Activated CD8-positive, alpha-beta T cell treated with anti-CD3 and anti-CD28 coated beads for 36 hours (primary cell): ENCODE measurements at places on chromosomes 6 and 20. TPM values are rescaled to one million over a fixed set of nuclear protein-coding genes. Genes with fewer than 3 reads are reported as not detected.

DNA sequence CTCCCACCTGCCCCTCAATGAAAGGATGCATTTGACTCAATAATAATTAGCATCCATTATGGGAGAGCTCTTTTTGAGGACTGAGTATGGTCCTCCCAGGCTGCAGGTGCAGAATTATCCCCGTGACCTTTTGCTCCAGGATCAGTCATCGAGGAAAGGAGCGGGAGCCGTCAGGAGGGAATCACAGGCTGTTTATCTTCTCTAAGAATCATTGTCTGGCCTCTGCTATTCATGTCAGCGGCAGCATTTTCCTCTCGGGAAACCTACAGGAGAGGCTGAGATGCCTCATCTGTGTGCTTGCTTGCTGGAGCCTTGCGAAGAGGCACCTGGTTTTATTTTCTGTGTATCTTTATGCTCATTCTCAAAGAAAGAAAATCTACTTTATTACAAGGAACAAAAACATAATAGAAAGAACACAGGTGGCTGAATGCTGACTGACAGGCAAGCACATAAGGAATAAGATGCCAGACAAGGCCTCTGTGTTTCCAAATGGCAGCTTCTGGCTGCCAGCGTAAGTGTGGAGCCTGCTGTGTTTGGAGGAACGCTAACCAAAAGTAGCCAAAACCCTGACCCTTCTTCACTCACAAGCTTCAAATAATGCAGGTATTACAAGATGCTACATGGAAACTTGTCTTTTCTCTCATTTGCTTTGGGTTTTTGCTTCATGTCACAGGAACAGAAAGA, 539.1 kb upstream of the MARCKS start:
- no peaks in the 10 kb centered on the region for H3K36me3 ChIP-seq
- no peak overlapping the region for H3K27ac ChIP-seq
- H3K4me1 ChIP-seq: no peaks in the 10 kb centered on the region
- DNase-seq: no peak
- no peaks in the 10 kb centered on the region for H3K27me3 ChIP-seq
- H3K4me3 ChIP-seq: no peak overlapping the region

DNA sequence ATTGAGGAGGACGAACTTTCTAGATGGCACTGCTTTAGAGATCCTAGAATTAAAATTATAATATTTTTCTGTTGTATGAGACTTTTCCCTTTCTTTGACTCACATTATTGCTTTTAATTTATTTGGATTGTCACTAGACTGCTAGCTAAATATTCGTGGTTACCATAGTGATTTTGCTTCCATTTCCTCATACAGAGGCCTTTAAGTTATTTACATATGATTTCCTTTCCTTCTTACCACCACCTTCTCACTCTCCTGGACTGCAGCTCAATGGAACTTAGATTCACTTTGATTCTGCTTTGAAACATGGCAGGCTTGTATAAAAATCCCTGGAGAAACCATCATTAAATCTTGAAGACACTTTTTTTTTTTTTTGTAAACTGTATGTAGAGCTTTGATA, 222.9 kb downstream of the LAMA2 start:
- no peak overlapping the region for H3K27ac ChIP-seq
- no peaks in the 10 kb centered on the region for H3K4me1 ChIP-seq
- H3K36me3 ChIP-seq: no peaks in the 10 kb centered on the region
- peaks cover 8% of the 10 kb centered on the region for H3K27me3 ChIP-seq
- no peak overlapping the region for H3K4me3 ChIP-seq

DNA sequence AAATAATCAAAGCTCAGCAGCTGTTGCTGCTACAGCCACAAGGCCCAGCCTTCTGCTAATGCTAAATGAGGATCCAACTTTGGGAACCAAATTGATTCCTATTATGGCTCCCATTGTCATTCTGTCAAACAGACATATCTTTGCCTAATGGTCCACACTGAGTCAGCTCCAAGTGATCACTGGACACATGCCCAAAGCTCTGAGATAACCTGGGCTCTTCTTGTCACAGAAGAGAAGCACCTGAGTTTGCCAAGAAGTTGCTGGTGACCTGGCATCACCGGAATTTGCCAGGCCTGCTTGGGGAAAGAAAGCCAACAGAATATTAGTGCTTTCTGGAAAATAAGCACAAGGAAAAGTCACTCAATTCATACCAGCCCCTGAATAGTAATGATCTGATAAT, 5.8 kb downstream of the TNFRSF21 start:
- peaks cover 4% of the 10 kb centered on the region for H3K4me1 ChIP-seq
- H3K4me3 ChIP-seq: no peak overlapping the region
- no peak for DNase-seq
- H3K27ac ChIP-seq: no peak overlapping the region
- H3K27me3 ChIP-seq: peaks cover 28% of the 10 kb centered on the region

DEFB124 gene
- total RNA-seq: not detected

GRCh38 chr6:22062807-22063408, 233.9 kb downstream of the PRL start:
- H3K27ac ChIP-seq: peak overlapping the region; percentile 89
- H3K4me1 ChIP-seq: peaks cover 34% of the 10 kb centered on the region
- H3K36me3 ChIP-seq: no peaks in the 10 kb centered on the region
- peaks cover 2% of the 10 kb centered on the region for H3K27me3 ChIP-seq
- DNase-seq: peak; percentile 84
- peak overlapping the region; percentile 54 for H3K4me3 ChIP-seq

SIGLEC1 gene
- total RNA-seq: not detected

DNA sequence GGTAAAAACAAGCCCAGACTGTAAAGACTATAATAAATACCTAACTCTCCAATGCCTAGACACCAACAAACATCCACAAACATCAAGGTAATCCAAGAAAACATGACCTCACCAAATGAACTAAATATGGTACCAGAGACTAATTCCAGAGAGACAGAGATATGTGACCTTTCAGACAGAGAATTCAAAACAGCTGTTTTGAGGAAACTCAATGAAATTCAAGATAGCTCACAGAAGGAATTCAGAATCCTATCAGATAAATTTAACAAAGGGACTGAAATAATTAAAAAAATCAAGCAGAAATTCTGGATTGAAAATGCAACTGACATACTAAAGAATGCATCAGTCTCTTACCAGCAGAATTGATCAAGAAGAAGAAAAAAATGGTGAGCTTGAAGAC, 26.6 kb downstream of the NCOA6 start:
- no peak overlapping the region for H3K27ac ChIP-seq
- peaks cover 25% of the 10 kb centered on the region for H3K4me1 ChIP-seq
- H3K4me3 ChIP-seq: no peak overlapping the region

- DNase-seq: no peak
- H3K4me1 ChIP-seq: peaks cover 33% of the 10 kb centered on the region
- no peaks in the 10 kb centered on the region for H3K27me3 ChIP-seq
- no peak overlapping the region for H3K27ac ChIP-seq
- peaks cover 2% of the 10 kb centered on the region for H3K36me3 ChIP-seq
- no peak overlapping the region for H3K4me3 ChIP-seq
Observed at GRCh38 chr6:70680396-70680795, 12.7 kb downstream of the SMAP1 start.

GRCh38 chr6:163984124-163984936, 569.8 kb downstream of the QKI start:
- H3K36me3 ChIP-seq: no peaks in the 10 kb centered on the region
- DNase-seq: no peak
- H3K4me1 ChIP-seq: peaks cover 4% of the 10 kb centered on the region
- H3K27ac ChIP-seq: no peak overlapping the region
- H3K4me3 ChIP-seq: no peak overlapping the region

DNA sequence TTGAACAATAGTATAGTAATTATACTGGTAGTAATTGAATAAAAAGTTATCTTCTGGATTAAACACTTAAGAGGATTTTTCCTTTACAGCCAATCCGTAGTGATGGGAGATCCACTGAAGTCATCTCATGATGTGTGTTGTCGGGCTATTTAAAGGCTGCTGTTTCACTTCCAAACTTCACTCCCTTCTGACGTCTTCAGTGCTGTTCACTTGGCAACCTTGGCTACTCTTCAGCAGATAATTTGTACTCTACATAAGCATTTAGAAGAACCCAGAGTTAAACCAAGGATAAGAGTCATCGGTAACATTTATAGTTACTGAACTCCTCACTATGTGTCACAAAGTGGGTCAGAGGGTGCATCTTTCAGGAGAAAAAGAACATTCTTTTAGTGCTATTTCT, 179.1 kb upstream of the EYA4 start:
- no peak overlapping the region for H3K4me3 ChIP-seq
- H3K36me3 ChIP-seq: no peaks in the 10 kb centered on the region
- H3K27ac ChIP-seq: no peak overlapping the region
- peaks cover 2% of the 10 kb centered on the region for H3K27me3 ChIP-seq
- no peak for DNase-seq
- H3K4me1 ChIP-seq: no peaks in the 10 kb centered on the region

GRCh38 chr6:42571611-42572342, 7.9 kb downstream of the UBR2 start:
- H3K27ac ChIP-seq: peak overlapping the region; percentile 52
- peaks cover 35% of the 10 kb centered on the region for H3K36me3 ChIP-seq
- peaks cover 40% of the 10 kb centered on the region for H3K4me1 ChIP-seq

DNA sequence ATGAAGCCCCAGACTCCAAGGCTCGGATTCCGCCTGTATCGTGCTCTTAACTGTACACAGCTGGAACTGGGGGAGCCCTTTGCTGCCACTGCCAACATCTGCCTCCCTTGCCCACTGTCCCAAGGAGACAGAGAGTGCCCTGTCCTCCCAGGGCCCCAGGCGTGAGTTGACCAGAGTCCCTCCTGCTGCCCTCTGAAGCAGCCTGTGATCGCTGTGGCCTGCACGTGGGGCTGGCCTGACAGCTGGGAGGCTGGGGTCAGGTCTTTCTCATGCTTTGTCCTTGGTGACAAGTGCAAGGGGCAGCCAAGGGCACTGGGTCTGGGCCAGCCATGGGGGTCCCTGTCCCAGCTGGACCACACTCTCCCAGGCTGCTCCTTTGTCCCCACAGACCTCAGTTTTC, 44.3 kb downstream of the KIAA1755 start:
- H3K4me3 ChIP-seq: no peak overlapping the region
- H3K36me3 ChIP-seq: no peaks in the 10 kb centered on the region
- no peaks in the 10 kb centered on the region for H3K27me3 ChIP-seq
- DNase-seq: no peak
- H3K27ac ChIP-seq: no peak overlapping the region
- no peaks in the 10 kb centered on the region for H3K4me1 ChIP-seq

DNA sequence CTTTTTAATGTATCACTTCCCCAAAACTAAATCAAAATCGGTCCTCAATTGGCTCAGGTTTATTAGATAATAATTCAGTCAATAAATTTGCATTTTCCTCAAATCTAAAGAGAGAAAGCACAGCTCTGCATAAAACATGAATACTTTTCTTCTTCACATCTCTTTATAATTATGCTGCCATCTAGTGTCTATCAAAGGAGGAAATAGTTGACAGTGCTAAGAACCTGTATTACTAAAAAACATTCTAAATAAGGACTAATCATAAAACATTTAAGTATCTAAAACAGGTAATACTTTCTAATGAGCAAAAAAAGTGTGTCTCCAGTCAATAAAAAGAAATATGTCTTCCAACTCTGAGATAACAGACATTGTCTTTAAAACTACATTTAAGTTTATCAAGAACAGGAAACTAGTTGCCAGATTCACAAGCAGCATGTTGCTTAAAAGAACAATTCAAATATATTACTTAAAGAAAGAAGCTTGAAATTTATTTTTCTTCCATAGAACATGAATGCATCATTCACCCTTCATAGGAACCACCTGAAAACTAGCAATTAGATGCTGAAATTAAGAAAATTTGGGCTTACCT, 56.5 kb upstream of the DST start:
- no peak overlapping the region for H3K27ac ChIP-seq
- DNase-seq: no peak
- H3K4me1 ChIP-seq: no peaks in the 10 kb centered on the region
- H3K27me3 ChIP-seq: peaks cover 1% of the 10 kb centered on the region
- no peak overlapping the region for H3K4me3 ChIP-seq

TNFRSF6B gene
- not detected for total RNA-seq

CYP24A1 gene
- total RNA-seq: not detected

GRCh38 chr6:110430236-110430635, 14.9 kb upstream of the DDO start:
- H3K36me3 ChIP-seq: no peaks in the 10 kb centered on the region
- H3K27me3 ChIP-seq: peaks cover 3% of the 10 kb centered on the region
- no peak overlapping the region for H3K27ac ChIP-seq
- no peaks in the 10 kb centered on the region for H3K4me1 ChIP-seq

DNA sequence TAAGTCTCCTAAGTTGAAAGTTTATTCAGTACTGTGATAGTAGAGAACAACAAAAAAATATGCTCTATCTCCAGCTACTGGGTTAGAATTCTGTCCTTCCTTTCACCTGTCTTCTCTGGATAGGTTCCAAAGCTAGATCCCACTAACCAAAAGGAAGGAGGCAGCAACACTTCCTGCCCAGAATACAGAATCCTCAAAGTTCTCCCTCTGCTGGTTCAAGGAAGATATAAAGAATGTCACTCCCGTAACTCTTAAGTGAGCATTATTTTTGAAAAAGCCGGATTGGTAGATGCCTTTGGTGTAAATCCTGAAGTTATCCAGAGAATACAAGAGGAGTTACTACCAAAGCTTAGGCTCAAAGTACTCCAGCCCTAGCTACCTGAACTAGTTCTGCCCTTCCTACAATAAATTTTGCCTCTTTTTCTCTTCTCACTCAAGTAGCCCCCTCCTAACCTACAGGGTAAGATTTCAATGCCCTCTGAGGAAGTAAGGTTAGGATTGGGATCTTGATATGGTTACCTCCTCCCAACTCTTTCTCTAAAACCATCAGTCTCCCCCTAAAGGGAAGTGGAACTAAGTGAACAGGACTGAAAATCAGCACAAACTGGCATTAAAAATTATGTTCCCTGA, 26.0 kb upstream of the CRIP3 start:
- no peak overlapping the region for H3K4me3 ChIP-seq
- H3K27me3 ChIP-seq: no peaks in the 10 kb centered on the region
- H3K36me3 ChIP-seq: peaks cover 3% of the 10 kb centered on the region
- H3K4me1 ChIP-seq: peaks cover 16% of the 10 kb centered on the region

- no peaks in the 10 kb centered on the region for H3K36me3 ChIP-seq
- DNase-seq: no peak
- no peak overlapping the region for H3K27ac ChIP-seq
- H3K27me3 ChIP-seq: peaks cover 6% of the 10 kb centered on the region
Observed at GRCh38 chr20:63224412-63225081, 8.6 kb upstream of the YTHDF1 start.

GRCh38 chr20:56205346-56205745, 43.2 kb upstream of the MC3R start:
- H3K27me3 ChIP-seq: peaks cover 2% of the 10 kb centered on the region
- no peak for DNase-seq
- H3K36me3 ChIP-seq: no peaks in the 10 kb centered on the region
- H3K4me1 ChIP-seq: no peaks in the 10 kb centered on the region

DNA sequence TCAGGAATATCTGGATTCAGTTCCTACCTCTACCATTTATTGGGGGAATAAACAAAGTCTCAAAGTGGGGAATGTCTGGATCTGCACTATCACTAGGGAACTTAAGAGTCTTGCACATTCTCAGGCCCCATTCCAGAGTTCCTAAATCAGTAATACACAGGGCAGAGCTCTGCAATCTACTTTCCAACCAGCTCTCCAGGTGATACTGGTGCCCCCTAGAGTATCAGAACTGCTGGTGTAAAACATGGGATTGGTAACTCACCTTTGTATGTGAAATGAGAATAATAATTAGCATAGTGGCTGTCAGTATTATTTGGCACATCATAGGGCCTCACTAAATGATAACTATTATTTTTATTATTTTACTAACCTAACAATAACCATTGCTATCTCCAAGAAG, 278.8 kb upstream of the IMPG1 start:
- no peak overlapping the region for H3K4me3 ChIP-seq
- H3K36me3 ChIP-seq: no peaks in the 10 kb centered on the region
- H3K27me3 ChIP-seq: no peaks in the 10 kb centered on the region
- H3K4me1 ChIP-seq: no peaks in the 10 kb centered on the region

TCF15 gene
- not detected for total RNA-seq

RHAG gene
- not detected for total RNA-seq
